Upper lobe of right lung (tissue), 1 donor: ENCODE measurements at places on chromosomes 2 and 18.

- no peak for DNase-seq
Measured at GRCh38 chr18:52700816-52701215, 360.8 kb downstream of the DCC start.

- no peak for DNase-seq
Measured at GRCh38 chr2:231565887-231566594, 26.6 kb upstream of the TEX44 start.

- DNase-seq, result no peak
Measured at GRCh38 chr18:55105873-55106272, 146.6 kb upstream of the CCDC68 start.

DNA sequence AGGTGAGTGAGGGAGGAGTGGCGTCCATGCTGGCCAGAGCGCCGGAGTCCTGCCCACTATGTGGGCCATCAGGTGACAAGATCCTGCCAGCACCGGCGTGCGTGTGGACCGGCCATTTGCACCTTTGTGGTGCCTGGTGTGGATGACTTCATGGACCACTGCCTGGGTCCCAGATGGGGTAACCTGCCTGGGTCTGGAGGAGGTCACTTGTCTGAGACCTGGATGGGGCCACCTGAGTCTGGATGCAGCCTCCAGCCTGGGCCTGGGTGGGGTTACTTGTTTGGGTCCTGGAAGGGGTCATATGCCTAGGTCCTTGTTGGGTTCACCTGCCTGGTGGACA, 299.6 kb downstream of the NDUFA10 start:
- peak; percentile 52 for DNase-seq

DNA sequence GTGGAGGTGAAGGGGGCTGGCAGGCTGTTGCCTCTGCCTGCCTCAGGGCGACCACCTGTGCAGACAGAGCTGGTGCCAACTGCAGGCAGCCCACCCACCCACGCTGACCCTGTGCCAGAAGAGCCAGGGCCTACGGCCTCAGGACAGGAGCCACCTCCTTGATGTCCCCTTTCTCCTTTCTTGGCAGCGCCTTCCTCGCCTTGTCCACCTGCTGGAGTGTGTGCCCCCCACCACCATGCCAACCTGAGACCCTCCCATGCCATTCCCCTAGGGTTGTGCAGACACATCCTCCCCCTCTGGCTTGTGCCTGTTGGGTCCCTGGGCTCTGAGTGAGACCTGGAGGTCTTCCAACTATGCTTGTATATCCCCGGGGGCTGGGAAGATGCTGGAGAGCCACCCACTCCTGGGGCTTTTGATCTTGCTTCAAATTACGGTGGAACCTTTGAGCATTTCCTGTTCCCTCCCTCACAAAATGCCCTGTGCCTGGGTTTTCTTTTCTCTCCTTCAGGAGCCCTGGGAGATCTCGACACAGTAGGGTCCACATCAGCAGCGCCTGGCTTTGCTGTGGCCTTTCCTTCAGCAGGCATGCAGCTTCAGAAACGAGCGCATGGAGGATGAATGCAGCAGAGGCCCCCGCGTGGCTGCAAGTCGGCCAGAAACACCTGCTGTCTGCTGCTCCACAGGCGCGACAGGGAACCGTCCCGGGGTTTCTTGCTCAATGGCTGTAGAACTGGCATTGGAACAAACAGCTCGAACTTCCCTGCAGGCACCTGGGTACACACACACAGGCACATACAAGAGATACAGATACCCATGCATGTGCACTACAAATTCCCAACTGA, 65.9 kb upstream of the SH3RF3 start:
- no peak for DNase-seq
